Retina (tissue), 1 donor: ENCODE measurements at places on chromosomes 2 and 18.

DNA sequence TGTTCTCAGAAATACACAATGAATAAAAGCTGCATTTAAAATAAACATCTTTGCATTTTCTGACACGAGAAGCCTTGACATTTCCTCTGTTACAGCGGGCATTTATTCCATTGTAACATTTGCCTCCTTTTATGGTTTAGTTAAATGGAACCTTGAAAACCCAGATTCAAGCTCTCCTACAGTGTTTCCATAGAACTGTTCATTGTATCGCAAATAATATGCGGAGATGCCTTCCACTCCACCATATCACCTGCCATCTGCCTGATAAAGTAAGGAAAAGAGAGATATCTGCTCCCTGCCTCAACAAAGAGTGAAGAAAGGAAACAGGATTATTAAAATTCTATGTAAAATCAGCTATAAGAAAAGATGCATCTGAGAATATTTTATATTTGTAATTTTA is 69.8 kb downstream of the CDH19 start:
- DNase-seq, result no peak

DNA sequence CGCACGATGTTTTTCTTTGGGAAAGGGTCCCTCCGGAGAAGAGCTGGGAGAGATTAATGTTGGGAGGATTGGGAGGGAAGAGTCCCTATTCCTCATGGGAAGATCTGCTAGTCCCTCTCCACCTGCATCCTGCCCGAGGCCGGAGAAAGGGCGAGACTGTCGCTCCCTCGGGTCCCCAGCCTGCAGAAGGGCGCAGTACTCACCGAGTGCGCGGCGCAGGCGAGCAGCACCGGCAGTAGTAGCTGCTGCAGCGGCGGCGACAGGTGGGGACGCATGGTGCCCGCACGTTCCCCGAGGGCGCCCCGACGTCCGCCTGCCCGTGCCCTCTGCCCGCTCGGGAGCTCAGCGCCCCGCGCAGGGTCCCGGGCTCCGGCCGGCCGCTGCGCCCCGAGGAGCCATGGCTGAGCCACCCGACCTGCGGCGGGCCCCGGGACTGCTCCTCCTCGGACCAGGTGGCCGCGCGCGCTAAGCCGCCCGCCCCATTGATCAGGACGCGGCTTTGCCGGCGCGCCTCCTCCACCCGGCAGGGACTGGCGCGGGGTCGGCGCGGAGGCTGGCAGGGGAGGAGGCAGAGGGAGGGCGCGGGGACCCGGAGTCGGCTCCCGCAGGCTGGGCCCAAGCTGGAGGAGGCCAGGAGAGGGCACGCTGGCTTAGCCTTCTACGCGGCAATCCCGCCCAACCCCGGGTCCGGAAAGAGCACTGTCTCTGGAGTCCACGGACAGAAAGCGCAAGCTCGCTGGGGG is at the start of gene SCTR:
SCTR (minus strand) TSS at position 532 of the 743 bp plus-strand sequence; CDS start at position 275, 257 bp downstream.
- peak; percentile 56 for DNase-seq

DNA sequence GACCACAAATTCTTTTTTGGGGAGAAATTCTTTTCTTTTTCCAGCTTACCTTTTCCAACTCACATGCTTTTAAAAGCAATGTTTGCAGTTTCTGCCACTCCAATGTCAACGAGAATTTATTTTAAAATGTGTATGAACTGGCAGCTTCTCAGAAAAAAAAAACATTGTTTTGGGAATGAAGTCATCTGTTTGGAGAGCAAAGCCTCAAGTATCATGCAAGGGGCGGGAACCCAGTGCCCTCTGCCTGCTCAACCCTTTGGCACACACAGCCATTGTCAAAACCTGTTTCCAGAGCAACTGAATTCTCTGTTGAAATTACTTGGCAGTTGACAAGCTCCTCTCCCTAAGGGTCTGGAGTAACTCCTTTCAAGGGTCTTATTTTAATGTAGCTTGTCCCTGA is 128.5 kb downstream of the QPCT start:
- no peak for DNase-seq

GRCh38 chr2:165568361-165568760 is 98.9 kb downstream of the CSRNP3 start:
- no peak for DNase-seq

- no peak for DNase-seq
Observed at GRCh38 chr2:118492335-118492734, 355.1 kb downstream of the EN1 start.

- no peak for DNase-seq
Observed at GRCh38 chr2:14642499-14642898, 10.0 kb downstream of the LRATD1 start.

GRCh38 chr18:45518311-45519155 is 96.7 kb upstream of the SLC14A2 start:
- DNase-seq, result no peak

- no peak for DNase-seq
Observed at GRCh38 chr18:50744253-50744652, 75.6 kb downstream of the MRO start.

- no peak for DNase-seq
Observed at GRCh38 chr2:223107825-223108224, 55.8 kb downstream of the KCNE4 start.

DNA sequence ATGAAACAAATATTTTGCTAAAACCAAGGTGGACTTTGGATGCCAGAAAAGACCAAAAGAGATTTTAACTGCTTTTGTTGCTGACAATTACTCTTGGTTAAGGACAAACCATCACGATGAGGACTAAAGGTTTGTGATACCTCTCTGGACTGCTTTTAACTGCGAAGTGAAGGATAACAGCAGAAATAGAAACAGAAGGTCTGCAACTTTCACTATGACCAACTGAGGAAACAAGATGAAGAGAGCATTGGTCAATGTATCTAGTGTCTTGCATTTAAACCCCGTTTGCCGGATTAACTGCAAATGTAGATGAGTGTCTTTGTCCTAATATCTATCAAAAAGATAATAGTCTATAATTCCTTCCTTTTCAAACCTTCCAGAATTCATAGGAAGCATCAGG is 541.7 kb downstream of the ERBB4 start:
- DNase-seq, result no peak

DNA sequence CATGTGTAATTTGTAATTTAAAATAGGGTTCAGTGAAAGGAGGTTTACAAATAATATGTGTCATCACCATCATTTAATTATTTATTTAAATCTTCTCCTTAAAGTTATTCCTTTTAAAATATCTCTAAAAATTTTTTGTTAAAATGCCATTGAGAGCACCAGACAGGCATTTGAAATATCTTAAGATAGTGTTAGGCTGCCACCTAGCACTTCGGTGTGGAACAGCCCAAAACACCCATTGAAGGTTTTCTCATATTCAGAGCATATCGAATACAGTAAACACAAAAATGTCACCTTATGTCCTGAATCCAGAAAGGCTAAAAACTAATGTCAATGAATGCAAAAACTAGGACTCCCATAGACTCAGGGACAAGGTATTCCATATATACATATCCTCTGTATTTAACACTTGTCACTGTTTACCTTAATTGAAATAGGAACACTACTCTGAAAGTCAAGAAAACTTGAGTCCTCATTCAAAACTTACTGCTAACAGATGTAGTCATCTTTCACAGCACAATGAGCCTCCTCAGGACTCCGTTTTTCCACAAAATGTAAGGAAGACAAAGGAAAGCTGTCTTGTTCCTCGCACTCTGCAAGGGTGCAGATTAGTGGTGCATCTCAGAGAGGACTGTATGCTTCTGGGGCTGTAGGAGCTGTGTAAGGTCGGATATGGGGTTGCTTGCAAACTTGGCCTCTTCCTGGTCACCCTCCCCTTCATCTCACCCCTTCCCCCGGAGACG is 329.5 kb downstream of the PAX3 start:
- DNase-seq, result peak; percentile 52

- no peak for DNase-seq
Observed at GRCh38 chr2:112658839-112659667, 13.3 kb downstream of the SLC20A1 start.

DNA sequence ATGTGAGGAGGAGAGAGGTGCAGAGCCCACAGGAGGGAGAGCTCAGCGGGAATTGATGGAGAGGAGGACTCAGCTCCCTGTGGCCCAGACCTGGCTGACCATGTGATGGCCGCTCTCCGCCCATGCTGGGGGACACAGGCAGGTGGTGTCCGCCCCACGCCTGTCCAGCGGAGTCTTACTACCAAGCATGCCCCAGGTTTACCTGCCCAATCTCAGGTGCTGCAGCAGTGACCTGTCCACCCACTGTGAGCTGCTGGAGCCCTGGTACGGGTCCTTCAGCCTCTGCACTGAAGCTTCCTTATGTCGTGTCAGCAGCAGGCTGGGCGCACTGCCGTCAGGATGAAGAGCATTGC is 170.8 kb downstream of the RTP5 start:
- DNase-seq, result no peak

- DNase-seq, result peak; percentile 88
Observed at GRCh38 chr2:154697418-154698252, 860 bp upstream of the KCNJ3 start.

DNA sequence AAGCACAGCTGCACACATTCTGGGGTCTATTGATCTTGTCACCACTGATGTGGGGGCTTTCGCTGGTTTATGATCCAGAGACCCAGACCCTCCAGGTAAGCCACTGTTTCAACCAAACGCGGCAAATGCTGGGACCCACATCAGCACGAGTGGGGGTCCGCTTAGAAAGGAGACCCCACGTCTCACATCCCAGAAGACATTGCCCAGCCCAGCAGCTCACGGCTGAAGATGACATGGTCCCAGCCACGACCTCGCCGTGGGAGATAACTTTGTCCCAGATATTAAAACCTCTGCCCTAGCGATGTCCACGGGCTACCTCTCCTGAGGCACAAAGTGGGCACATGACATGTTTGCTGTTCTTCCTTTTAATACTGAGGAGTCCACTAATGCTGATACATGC is 43.8 kb downstream of the LONRF2 start:
- no peak for DNase-seq

DNA sequence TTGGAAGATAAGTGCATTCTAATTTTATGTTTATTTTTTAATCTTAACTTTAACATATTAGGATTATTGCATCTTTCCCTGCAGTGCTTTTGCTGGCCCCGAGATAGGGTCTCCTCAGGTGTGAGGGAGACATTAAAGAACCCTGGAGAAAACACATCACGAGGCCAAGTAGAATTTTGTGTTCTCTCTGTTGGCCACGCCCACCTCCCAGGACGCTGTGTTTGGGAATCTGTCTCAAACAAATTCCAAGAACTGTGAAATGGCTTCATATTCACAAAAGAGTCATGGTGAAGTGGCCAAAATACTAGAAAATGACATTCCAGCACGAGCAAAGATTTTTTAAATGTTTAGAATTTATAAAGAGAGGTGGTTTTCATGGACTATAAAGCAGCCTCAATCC is 27.3 kb downstream of the RNF144A start:
- DNase-seq, result no peak

GRCh38 chr2:152762202-152762601 is 43.8 kb downstream of the ARL6IP6 start:
- no peak for DNase-seq

GRCh38 chr2:106546391-106546990 is 59.3 kb downstream of the CD8B2 start:
- no peak for DNase-seq

DNA sequence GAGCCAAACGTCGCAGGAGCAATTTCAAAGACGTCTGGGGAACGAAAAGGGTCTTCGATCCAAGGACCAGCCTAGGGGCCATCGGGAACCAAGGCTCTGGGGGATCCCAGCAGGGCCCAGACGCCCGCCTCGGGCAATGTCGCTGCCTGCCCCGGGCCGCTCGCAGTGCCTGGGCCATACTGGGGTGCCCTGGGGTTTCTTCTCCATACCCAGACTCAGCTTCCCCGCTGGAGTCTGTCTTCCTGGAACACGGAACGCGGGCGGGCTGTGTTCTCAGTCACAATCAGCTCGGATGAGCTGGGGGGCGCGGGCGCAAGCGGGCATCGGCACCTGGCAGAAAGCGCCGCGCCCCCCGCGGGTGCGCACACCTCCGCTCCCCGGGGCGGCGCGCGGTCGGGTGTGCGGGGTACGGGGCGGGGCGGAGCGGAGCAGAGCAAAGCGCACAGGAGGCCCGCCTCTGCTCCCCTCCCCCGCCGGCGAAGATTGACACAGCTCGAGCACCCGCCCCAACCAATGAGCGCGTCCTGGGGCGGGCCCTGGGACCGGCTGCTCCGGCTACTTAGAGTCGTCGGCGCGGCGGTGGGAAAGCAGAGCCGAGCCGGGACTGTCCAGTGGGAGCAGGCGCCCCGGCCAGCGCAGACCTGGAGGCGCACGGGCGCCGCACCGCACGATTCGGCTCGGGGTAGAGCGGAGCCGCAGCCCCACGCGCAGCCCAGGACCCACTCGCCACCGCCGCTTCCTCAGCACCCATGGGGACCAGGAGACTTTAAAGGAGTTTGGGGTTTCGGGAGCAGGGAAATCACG is at the start of gene LRATD1:
LRATD1 (plus strand) TSS at position 585 of the 804 bp plus-strand sequence. CDS start 1,263 bp downstream, outside the sequence.
- DNase-seq, result peak; percentile 94

- DNase-seq, result peak; percentile 93
Observed at GRCh38 chr2:121071034-121071504, 213.9 kb downstream of the TFCP2L1 start.

- DNase-seq, result no peak
Observed at GRCh38 chr2:37993143-37993542, 68.1 kb downstream of the RMDN2 start.
